ENCODE measurements at places on chromosomes 13 and 19. TPM values are rescaled to one million over a fixed set of nuclear protein-coding genes. Genes with fewer than 3 reads are reported as not detected.

DNA sequence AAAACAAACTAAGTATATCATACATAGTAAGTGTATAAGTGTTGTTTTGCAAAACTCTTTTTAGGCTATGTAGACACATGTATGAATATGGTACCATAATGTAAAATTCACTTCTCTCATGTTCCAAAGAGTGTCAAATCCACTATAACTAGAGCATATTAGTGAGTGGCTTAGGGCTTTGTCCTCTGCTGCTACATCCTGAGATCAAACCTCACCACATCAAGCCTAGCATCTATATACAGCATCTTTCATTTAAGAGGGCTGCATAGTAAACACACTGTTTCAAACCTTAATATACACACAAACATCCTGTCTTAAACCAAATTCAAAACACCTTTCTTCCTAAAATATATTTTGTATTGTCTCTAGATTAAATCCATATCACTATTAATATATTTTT is 38.7 kb downstream of the ELF1 start:
- no peak for DNase-seq

DNA sequence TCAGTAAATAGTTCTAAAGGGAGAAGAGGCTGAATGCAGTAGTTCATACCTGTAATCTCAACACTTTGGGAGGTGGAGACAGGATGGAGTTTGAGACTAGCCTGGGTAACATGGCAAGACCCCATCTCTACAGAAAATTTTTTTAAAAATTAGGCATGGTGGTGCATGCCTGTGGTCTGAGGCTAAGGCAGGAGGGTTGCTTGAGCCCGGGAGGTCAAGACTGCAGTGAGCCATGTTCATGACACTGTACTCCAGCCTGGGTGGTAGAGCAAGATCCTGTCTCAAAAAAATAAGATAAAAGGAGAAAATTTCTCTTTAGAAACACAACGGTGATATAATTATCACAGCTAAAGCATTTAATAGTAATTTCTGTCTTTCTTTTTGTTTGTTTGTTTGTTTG is 57.1 kb downstream of the SIPA1L3 start:
- DNase-seq: no peak

The KLK10 gene
- total RNA-seq: 0.50 TPM

The C19orf67 gene
- 11.8 TPM for total RNA-seq

DNA sequence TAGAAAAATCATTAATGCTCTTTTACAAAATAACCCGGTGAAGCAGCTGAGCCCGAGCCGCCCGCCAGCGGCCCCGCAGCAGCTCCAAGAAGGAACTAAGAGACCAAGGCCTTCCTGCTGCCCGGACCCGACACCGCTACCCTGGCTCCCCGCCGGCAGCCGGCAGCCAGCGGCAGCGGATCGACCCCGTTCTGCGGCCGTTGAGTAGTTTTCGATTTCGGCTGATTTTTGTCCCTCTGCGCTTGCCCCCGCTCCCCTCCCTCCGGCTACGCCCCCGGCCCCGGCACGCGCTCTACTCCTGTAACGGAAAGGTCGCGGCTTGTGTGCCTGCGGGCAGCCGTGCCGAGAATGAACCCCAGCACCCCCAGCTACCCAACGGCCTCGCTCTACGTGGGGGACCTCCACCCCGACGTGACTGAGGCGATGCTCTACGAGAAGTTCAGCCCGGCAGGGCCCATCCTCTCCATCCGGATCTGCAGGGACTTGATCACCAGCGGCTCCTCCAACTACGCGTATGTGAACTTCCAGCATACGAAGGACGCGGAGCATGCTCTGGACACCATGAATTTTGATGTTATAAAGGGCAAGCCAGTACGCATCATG is at the start of gene PABPC3:
TSS of gene PABPC3 (plus strand) at position 286 of the 603 bp plus-strand sequence. CDS start at position 349, 63 bp downstream.
- DNase-seq: no peak

DNA sequence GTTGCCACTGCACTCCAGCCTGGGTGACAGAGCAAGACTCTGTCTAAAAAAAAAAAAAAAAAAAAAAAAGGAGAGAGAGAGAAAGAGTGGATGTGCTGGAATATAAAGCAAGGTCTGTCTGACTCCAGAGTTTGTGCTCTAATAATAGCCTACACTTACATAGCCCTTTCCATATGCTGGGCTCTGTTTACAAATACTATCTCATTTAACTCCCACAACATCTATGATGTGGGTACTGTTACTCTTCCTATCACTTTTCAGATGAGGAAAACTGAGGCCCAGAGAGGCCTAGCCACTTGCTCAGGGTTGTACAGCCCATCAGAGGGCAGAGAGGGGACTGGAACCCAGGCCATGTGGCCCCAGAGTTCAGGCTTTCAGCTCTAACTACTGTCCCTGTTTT is 15.9 kb upstream of the PAK4 start:
- DNase-seq: no peak

- no peak for DNase-seq
These were observed 1606.3 kb upstream of the MIR17HG start for GRCh38 chr13:89740994-89741685.

GRCh38 chr13:99386911-99387788 is 80.0 kb upstream of the GPR183 start:
- DNase-seq: peak; percentile 95

- DNase-seq: no peak
These were observed 96.3 kb upstream of the FNDC3A start for GRCh38 chr13:48879432-48879831.

GRCh38 chr19:12703046-12703445 is 6.6 kb upstream of the FBXW9 start:
- peak; percentile 96 for DNase-seq

GRCh38 chr19:15779756-15780476 is 7.5 kb upstream of the OR10H5 start:
- DNase-seq: no peak

DNA sequence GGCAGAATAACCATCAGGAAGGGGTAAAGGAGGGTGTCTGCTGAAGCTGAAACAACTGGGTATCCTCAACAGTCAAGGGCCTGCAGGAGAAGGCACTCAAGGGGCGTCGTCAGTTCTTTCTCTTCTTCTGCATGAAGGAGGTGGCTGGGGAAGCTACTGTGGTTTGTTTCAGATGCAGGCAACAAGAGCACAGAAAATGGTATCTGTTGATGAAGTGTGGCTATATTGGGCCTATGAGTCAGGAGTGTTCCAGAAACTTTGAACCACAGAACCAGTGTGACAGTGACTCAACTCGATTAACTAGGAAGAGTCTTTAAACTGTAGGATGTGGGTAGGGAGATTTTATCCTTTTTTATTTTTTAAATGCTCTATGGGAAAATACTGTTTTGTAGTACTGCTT is 686.3 kb downstream of the FGF9 start:
- no peak for DNase-seq

- DNase-seq: peak; percentile 39
These were observed 24.7 kb downstream of the RASA3 start for GRCh38 chr13:114107686-114108081.

GRCh38 chr13:102626928-102627327 is 30.1 kb downstream of the TPP2 start:
- DNase-seq: no peak

The EHD2 gene
- 10.8 TPM for total RNA-seq

- no peak for DNase-seq
These were observed 22.5 kb downstream of the RNASEH2B start for GRCh38 chr13:50932091-50932490.

DNA sequence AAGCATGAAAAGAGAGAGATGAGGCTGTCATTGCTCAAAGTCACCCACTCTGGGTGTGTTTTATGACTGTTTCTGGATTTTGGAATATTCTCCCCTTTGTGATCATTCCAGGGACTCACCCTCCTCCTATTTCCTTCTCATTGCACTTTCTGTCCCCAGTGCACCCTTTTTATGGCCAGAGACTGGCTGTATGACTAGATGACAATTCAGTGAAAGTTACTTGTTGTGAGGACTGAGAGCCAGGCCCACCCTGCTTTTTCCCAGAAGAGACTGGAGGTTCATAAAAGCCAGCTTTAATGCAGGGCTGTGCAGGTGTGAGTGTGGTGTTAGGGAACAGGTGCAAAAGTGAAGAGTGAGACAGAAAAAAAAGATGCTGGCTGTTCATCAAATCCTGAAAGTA is 17.3 kb downstream of the CEACAM7 start:
- DNase-seq: no peak

DNA sequence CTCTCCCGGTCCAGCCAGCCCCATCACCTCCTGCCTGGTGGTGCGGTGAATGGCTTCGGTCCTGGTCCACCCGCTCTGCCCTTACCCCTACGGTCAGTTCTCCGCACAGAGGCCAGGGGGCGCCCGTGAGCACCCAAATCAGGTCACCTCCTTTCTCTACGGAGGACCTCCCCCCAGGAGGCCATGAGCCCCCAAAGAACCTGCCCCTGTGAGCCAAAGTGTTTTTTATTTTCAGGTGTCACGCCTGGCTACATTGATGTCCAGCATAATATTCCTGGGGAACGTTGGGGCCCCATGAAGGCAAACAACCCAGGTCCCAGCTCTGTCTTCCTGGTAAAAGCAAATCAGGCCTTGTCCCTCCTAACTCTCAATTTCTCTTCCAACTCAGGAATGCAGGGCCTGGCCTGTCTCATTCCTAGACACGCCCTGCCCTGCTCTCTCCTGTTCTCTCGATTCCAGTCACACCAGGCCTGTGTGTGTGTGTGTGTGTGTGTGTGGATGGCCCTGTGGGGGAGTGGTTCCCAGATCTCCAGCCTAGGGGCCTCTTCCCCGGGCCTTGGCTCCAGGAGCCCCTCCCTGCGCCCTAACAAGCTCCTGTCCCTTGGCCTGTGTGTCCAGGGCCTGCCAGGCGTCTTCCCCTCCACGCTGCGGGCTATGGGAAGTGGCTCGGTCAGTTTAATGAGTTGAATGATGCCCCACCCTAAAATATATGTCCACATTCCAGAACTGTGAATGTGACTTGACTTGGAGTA is 9.7 kb upstream of the GIPC1 start:
- peak; percentile 95 for DNase-seq

DNA sequence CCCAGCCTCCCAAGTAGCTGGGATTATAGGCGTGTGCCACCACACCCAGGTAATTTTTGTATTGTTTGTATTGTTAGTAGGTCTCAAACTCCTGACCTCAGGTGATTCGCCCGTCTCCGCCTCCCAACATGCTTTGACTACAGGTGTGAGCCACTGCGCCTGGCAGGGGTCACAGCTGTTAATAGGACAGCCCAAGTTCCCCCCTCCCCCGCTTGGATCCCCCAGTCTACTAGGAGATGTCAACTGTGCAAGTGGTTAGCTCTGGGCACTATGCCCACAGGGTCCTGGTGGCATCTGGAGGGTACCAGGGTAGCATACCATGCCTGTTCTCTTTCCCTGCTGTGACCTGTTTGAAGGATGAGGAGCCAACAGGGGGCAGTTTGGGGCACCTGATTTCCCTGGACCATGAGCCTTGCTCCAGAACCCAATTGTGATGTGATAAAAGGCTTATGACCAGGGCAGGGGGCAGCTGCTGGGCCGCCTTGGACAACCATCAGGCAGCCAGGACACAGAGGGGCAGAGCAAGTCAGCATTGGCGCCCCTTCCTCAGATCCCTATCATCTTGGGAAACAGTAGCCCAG is at the start of gene TSPAN16:
TSS of gene TSPAN16 (plus strand) at position 496 of the 581 bp plus-strand sequence. CDS start 138 bp downstream, outside the sequence.
- DNase-seq: peak; percentile 62

The ZNF575 gene
- total RNA-seq: 0.22 TPM

GRCh38 chr19:2869618-2870017 is 2.5 kb downstream of the ZNF556 start:
- DNase-seq: no peak

The FCGBP gene
- 0.23 TPM for total RNA-seq

DNA sequence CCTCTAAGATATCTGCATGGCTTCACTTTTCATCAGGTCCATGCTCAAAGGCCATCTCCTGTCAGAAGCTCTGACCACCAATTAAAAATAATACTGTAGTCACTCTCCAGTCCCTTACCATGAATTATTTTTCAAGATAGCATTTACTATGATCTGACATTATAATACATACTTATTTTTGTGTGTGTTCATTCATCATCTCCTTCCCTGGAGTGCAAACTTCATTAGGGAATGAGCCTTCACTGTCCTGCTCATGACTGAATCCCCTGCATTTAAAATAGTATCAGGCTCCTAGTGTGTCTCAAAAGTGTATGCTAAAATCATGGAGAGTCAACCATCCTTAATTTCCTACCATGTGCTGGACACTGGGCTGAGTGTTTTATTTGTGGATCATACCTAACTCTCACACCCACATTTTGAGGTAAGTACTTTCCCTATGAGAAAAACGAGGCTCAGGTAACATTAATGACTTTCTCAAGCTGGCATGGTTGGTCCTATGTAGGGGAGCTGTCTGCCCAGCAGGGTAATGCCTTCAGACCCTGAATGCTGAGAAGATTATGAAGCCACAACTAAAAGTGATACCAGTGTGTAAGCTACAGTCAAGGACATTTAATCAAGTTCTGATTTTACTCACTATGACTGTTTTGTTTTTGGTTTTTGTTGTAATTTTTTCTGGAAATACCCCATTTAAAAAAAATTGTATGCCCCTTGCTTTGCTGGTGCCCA is 16.3 kb downstream of the PLA2G4C start:
- DNase-seq: no peak

DNA sequence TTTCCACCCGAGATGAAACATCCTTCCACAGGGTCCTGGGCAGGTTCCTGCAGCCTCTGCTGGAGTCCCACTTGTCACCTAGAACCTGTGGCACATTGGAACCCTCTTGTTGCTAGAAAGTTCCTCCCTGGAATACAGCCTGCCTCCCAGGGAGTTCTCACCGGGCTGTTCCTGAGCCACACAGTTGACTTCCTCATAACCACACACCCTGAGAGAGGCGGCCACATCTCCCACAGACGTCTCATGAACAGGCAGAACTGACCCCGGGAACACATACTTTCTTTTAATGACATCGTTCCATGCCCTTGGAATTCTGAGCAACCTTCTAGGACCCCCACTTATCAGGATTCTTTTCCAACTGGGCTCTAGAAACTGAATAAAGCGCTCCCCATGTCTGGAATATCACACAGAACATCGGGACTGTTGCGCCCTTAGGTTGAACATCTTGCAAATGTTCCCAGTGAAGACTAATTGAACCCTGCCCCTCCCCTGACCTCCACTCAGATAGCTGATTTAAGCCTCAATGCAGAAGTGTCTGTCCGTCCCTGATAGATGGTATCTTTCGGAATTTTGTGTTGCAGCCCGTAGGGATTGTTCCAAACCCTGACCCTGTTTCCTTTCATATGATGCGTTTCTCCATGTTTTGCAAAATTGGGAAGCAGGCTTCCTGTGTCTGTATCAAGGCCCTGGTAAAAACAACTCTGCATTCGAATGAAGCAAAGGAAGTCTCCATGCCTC is 91.1 kb downstream of the RAB20 start:
- no peak for DNase-seq

The SETDB2 gene
- 9.5 TPM for total RNA-seq

Data from endodermal cell (in vitro differentiated cells).